ENCODE measurements at places on chromosomes 1 and 21.

DNA sequence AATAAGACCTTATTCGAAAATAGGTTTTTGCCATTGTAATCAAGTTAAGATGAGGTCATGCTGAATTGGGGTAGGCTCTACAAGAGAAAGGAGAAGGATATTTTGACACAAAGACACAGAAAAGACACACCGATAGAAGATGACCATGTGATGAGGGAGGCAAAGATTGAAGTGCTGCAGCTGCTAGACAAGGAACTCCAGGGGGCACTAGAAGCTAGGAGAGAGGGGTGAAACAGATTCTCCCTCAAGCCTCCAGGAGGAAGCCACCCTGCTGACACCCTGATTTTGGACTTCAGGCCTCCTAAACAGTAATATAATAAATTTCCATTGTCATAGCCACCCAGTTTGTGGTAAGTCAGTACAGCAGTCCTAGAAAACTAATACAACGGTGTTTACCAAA lies 506.8 kb upstream of the CAMK1G start:
- DNase-seq: no peak

DNA sequence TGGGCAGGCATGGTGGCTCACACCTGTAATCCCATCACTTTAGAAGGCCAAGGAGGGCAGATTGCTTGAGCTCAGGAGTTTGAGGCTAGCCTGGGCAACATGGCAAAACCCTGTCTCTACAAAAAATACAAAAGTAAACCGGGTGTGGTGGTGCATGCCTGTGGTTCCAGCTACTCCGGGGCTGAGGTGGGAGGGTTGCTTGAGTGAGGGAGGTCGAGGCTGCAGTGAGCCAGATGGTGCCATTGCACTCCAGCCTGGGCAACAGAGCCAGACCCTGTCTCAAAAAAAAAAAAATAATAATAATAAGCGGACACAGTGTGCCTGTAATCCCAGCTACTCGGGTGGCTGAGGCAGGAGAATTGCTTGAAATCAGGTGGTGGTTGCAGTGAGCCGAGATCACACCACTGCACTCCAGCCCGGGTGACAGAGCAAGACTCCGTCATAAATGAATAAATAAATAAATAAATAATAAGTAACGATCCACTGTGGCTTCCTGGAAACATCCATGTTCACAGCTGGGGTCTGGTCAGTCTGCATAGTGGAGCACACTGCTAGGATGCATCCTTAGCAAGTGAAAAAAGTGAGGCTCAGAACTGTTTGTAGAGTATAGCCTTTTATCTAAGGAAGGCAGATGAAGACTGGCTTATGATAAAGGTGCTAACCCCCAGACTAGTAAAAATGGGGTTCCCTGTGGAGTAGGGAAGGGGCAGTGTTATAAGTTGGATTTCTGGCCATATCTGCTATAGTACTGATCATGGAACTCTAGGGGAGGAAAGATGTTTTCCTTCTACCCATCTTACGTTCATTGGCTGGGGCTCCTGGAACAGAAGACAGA lies 15.7 kb downstream of the PKNOX1 start:
- no peak for DNase-seq

DNA sequence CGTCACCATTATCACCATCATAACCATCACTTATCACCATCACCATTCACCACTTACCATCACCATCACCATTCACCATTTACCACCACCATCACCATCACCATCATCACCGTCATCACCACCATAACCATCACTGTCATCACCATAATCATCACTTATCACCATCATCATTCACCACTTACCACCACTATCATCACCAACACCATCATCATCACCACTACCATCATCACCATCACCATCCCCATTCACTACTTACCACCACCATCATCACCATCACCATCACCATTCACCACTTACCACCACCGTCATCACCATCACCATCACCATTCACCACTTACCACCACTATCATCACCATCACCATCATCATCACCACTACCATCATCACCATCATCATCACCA lies 151.8 kb downstream of the CAMTA1 start:
- DNase-seq: no peak

DNA sequence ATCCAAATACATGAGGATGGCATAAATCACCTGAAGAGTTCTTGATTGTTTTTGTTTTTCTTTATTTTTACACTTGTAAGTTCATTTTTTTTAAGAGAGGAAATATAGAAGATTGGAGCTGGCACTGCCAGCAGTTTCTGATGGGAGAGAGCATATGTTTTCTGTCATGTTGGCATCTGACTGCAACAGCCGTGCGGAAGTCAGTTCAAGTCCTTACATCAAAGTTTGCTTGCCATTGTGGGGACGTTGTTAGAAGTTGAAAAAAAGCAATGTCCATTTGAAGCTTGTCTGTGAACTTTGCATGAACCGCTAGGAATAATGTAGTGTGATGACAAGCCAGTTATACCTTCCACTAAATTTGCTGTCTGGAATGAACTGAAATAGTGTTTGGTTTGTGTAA lies 126.5 kb upstream of the USH2A start:
- DNase-seq: no peak

- no peak for DNase-seq
Observed at GRCh38 chr1:48019714-48020315, 22.6 kb upstream of the TRABD2B start.

GRCh38 chr21:42375506-42375905 lies 9.2 kb upstream of the TFF1 start:
- no peak for DNase-seq

GRCh38 chr1:53391982-53392381 lies 64.1 kb upstream of the LRP8 start:
- DNase-seq: no peak
